ENCODE measurements at places on chromosomes 1 and 21.
A peak's percentile ranks its signal among the peaks of the same experiment; 100 is the strongest.

GRCh38 chr1:37676281-37677142 is 15.8 kb upstream of the CDCA8 start:
- no peak for DNase-seq

- no peak for DNase-seq
Observed at GRCh38 chr1:170265234-170265633, 119.5 kb downstream of the NTMT2 start.

DNA sequence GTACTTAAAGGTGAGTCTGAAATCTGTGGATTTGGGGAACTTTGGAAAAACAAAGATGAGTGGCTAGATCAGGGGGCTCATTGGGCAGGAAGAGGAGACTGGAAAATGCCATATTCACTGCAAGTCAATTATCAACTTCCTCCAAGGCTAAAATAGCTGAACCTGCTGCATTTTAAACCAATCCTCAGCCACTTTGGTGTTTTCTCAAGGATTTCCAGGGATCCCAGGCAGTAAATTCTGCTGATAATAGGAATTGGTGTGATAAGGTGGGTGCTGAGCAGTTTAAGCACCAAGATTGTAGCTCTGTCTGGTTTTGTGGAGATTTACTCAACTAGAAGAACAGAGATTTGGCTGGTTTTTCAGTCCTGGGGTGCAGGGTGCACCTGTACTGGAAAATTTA is 153.9 kb upstream of the CAMK1G start:
- no peak for DNase-seq

DNA sequence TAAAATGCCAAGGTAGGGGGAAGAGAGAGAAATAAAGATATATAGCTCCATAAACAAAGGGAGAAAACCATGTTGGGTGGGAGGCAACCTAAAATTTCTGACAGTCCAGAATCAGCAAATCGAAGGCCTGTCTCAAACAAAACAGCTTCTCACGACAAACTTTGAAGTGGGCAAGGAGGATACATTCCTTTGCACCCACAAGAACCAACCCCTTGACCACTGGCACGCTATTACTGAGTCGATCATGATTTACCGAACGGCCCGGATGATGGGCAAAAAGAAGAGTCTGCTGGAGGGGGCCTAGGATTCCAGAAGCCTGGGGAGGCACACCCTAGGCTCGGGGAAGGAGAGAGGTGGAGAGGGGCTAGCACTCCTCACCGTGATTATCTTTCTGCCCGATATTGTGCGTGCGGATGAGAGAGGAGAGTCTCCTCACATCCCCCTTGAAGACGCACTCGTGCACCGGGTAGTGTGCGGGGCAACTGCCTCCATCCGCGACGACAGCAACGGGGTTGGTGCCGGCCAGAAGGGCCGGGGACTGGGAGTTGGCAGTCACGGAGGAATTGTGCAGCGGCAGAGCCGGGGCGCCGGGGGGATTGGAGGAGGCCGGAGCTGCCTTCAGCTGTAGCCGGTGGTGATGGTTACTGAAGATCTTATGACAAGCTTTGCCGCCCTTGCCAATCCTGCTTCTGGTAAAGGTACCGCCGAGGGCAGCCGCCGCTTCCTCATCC is 756 bp downstream of the ANKRD13C start:
- no peak for DNase-seq

- DNase-seq: no peak
Observed at GRCh38 chr1:226862890-226863289, 7.5 kb upstream of the PSEN2 start.

GRCh38 chr1:53125122-53125521 is 17.3 kb downstream of the SLC1A7 start:
- DNase-seq: no peak

DNA sequence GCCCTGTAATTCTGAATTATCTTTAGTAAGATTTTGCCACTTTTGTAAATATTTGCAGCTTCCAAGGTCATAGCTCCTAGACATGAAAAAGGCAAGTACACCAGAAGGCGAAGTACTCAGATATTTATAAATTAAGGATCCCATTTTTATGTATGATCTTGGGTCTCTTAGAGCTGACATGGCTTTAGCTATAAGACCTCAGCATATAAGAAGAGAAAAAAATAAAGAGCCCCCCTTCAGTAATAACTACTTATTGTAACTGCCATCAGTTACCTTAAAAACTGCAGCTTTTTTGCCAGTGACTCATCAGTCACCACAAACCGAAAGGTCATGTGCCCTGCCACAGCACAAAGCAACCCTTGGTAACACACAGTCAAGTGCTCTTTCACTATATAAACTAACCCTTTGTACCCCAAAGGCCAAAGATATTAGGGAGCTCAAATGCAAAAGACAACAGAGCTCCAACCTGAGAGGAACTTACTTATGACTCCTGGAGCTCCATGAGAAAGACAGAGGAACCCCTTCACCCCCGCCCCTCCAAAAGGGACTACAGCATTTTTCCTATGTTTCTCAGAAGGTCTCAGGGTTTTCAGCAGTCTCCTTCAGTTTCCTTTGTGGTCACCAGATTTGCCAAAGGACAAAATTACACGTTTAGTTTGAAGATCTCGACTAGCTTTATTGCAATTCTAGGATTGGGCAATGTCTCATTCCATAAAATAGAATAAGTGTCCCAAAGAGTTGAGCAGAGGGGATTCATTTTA is 219.8 kb upstream of the DUSP10 start:
- no peak for DNase-seq

DNA sequence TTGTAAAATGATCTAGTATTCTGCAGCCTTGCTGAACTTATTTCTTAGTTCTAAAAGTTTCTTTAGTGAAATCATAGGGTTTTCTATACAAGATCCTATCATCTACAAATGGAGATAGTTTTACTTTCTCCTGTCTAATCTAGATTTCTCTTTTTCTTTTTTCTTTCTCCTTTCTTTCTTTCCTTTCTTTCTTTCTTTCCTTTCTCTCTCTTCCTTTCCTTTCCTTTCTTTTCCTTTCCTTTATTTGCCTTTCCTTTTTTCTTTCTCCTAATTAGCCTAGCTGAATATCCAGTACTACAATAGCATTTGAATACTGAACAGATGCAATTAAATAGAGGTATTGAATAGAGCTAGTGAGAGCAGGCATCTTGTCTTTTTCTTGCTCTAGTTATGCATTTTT is 186.6 kb upstream of the SPAG17 start:
- no peak for DNase-seq

DNA sequence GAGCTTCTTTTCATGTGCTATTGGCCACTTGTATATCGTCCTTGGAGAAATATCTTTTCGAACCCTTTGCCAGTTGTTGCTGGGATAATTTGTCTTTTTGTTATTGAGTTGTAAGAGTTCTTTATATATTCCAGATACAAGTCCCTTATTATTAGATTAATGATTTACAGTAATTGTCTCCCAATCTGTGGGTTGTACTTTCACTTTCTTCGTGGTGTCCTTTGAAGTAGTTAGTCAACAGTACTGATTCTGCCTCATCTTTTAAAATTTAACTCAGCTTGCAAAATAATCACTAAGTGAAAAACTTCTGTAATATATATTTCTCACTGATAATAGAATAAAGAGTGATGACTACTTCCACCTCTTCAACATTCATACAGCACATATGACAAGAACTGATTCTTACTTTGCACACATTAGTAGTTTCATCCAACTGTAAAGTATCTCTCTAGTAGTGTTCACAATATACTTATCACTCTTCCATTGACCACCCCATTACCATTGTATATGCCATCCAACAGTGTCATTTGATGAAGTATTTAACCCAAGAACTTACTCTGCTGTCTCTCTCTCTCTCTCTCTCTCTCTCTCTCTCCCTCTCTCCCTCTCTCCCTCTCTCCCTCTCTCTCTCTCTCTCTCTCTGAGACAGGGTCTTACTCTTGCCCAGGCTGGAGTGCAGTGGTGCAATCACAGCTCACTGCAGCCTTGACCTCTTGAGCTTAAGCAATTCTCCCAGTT is 104.2 kb upstream of the DMRTA2 start:
- DNase-seq: no peak

DNA sequence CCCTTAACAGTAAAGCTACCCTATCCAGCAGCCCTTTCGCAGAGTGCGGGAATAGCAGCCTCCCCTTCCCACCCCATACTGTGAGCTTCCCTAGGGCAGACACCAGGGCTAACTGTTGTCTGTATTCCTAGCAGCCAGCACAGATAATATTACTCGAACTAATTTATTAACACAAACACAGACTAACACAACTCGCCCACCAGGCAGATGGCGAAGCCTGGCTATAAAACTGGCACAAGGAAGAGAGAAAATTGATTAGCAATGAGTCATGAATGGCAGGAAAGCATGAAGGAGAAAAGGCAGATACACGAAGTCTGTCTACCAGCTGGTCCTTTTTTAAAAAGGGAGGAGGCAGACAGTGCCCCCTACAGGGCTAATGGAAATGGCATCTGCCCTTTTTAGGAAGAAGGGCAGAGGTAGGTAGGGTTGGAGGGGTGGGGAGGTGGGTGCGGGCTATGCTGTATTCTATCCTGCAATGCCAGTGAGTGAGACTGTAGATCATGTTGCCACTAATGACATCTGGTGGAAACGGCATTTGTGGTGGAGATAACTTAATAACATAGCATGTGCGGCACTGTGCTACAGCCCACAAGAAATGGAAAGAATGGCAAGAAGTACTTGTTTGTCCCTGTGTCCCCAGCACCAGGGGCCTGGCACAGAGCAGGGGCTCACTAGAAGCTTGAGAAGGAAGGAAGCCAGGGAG is 30.6 kb upstream of the CTPS1 start:
- peak; percentile 65 for DNase-seq

DNA sequence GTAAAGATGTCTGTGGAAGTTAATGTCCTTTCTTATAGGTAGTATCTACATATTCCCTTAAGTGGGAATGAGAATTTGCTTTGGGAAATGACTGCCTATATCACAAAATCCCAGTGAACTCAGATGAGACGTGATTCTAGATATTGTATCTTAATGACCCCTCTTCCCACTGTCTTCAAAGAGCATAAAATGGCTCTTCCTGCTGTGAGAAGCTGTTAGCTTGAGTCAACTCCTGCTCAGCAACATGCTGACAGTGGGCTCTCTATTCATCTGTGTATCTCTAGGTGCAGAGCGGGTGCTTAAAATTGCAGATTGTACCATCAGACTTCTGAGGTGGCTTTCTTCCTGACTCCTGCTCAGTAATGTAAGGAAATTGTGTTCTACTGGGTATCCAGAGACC is 100.6 kb downstream of the SPAG17 start:
- no peak for DNase-seq

DNA sequence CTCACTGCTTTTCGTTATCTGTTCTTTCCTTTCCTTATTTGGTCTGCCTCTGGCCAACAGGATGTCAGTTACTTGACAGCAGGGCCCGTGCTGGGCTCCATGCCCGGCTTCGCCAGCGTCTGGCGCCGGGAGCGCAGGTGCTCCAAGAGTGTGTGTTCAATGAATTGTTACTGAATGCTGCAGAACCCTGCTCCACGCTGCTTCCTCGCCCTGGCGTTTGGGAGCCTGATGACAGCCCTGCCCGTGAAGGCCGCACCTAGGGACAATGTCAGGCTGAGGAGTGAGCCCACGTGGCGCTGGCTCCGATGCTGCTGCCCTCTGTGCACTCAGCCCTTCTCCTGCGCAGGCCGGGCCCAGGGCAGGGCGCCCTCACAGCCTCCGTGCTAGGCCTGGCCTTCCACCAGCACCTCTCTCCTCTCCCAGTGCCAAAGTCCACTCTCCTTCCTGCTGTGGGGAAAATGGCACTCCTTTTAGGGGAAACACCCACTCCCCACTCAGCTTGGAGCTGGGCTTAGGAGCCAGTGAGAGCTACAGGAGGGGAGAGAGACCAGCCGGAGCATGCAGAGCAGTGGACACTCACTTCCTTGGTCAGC is 51.4 kb downstream of the ACBD3 start:
- DNase-seq: peak; percentile 96

DNA sequence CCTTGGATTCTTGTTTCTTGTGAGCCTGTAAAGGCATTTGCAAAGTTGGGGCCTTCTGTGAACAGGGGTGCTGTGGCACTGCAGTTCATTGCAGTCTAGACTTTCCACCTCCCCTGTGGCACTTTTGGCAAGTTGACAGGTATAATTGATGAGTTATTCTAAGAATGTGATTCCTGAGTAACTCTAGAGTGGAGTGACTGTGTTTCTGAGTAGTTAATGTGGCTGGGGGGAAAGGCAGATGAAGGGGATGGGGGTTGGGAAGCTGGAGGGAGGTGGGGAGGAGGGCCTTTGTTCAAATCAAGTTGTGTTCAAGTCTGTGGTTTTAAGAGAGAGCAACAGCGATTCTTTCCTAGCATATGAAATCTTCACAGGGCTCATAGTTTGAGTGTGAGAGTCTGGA is 32.9 kb downstream of the PBX1 start:
- no peak for DNase-seq

- no peak for DNase-seq
Observed at GRCh38 chr1:235670157-235670776, 20.7 kb upstream of the GNG4 start.

GRCh38 chr1:222749927-222750326 is 12.9 kb downstream of the FAM177B start:
- DNase-seq: no peak

GRCh38 chr1:117093091-117093534 is 28.4 kb downstream of the TRIM45 start:
- no peak for DNase-seq

- no peak for DNase-seq
Observed at GRCh38 chr21:42003051-42003461, 7.1 kb downstream of the ZBTB21 start.

DNA sequence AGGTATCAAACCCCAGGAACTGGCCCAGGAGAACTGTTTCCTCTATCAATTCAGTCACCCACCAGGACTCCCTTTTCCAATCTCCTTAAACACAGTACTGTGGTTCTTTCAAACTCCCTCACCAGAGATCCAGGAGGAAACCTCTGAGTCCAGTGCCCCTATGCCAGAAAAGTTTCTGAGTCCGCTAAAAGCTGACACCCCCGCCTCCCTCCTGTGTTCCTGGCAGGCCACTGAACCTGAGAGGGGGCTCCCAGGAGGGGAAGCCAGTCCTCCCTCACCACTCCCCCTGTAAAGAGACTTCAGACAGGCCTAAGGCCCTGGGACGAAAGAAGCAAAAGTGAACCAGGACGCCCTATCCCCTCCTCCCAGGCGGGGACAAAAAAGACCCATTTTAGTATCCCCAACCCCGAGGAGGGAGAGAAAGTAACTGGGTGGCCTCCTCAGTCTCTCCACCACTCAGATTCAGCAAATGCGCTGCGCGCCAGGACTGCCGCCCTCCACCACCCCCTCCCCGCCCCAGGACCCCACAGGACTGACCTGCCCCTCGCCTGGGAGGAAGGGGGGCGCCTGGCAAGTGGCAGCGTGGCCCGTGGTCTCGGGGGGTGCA is 624 bp downstream of the SLC41A1 start:
- no peak for DNase-seq

DNA sequence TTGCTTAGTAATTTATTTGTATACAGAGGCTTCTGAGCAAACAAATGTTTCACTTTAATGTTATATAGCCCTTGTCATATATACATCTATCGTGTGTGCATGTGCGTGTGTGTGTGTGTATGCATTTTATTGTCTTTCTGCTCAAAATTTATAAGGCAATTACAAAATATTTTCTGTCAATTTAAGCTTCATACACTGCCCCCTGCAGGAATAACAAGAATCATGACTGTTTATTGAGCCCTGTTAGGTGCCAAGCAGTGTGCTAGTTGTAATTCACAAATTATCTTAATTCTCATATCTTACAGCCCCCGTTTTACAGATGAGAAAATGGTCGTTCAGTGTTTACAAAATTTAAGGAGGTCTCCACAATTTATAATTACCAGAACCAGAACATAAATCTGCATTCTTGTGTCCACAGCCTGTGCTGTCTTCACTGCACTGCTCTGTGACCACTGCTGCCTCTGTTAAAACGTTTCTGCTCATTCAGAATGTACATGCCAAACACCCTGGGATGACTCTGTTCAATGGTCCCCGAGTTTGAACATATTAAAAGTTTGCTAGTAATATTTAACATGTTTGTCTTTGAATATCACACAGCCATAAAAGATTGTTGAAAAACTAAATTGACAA is 181.3 kb downstream of the ATP6V1G3 start:
- DNase-seq: no peak

Data from pancreas (tissue), 10 donors.